ENCODE measurements at places on chromosomes 5 and 9.

- DNase-seq: no peak
Measured at GRCh38 chr9:113293285-113293878, 9.8 kb downstream of the RNF183 start.

GRCh38 chr9:105421154-105421553 lies 26.7 kb upstream of the FSD1L start:
- no peak for DNase-seq

GRCh38 chr5:139470821-139471300 lies at the start of gene SMIM33:
TSS of gene SMIM33 (plus strand) at chr5:139471004. CDS start at chr5:139471122, 118 bp downstream.
- no peak for DNase-seq

DNA sequence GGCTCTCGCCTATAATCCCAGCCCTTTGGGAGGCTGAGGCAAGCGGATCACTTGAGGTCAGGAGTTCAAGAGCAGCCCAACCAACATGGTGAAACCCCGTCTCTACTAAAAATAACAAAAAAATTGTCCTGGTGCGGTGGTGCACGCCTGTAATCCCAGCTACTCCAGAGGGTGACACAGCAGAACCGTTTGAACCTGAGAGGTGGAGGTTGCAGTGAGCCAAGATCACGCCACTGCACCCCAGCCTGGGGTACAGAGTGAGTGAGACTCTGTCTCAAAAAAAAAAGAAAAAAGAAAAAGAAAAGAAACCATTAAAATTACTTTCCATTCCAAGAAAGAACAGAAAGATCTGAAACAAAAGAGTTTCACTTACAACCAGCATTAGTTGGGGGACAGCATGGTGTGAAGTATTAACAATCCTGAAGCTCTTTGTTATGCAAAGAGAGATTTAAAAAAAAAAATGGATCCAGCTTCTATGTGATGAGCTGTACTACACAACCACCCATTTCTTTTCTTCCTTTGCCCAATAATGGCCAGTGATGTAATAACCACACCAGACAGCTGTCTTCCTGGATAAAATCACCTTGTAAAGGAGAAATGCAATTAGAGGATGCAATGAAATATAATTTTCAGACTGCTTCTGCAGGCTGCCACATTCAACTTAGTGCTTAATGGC lies 76.9 kb downstream of the MED27 start:
- no peak for DNase-seq

DNA sequence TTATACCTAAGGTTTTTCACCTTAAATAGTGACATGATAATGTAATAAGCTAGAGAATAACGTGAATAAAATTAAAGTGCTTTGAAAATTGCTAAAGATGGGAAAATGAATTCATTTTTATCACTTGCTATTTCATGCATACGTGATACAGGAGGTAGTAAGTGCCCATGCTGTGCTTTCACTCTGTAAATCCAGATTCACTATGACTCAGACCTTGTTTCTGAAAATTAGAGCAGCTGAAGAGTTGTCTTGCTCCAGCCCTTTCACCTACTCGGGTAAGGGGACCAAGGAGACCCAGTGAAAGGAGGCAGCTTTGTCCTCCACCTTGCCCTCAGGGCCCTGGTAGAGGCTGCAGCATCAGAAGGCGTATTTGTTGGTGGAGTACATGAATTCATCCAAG lies 87.9 kb downstream of the ANKH start:
- no peak for DNase-seq

DNA sequence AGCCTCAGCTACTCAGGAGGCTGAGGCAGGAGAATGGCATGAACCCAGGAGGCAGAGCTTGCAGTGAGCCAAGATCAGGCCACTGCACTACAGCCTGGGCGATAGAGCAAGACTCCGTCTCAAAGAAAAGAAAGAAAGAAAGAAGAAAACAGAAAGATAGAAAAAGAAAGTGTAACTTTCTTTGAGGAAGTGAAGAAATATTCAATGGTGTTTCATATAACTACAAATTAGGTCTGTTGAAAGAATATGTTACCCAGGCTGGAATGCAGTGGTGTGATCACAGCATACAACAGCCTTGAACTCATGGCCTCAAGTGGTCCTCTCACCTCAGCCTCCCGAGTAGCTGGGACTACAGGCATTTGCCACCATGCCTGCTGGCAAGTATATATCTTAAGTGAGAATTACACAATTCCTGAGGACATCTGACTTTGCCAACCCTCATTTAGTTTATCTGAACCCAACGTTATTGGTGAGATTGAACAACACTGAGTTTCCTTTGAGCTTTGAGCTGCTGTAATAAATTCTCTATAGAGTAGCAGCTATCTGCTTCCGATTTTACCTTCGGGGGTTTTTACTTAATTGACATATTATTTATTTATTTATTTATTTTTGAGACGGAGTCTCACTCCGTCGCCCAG lies 2.0 kb upstream of the FAF2 start:
- DNase-seq: no peak

Measured in NCI-H748 treated with DMSO at 0.1 percent for 48 hours (cell line).